ENCODE measurements at places on chromosomes 12 and 14.

DNA sequence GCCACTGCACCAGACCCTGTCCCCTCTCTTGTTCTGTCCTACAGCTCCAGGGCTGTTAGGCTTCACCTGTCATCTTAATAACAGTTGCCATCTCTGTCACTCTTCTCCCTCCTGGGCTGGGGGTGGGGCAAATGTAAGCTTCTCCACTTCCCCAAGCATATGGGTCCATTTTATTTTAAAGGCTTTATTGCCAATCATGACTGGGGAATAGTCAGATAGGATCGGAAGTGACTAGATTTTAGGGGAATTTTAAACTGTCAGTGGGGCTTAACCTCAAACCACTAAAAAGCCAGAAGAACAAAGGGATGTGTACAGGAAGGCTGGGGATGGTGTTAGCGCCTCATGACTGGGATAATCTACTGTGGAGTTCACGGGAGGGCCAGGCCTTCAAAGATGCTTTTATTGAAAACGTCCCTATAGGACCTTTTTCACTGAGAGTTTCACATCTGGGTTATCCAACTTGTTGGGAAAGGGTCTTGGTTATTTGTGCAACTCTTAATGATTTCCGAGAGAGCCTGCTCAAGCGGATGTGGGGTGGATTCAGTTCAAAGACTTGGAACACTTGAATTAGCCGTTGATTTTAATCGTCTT, 41.6 kb downstream of the CHST11 start:
- DNase-seq, result no peak

GRCh38 chr12:49043856-49044258, 16.7 kb downstream of the KMT2D start:
- peak; percentile 21 for DNase-seq

- DNase-seq, result no peak
These were observed 19.2 kb upstream of the CORO1C start for GRCh38 chr12:108750526-108750925.

DNA sequence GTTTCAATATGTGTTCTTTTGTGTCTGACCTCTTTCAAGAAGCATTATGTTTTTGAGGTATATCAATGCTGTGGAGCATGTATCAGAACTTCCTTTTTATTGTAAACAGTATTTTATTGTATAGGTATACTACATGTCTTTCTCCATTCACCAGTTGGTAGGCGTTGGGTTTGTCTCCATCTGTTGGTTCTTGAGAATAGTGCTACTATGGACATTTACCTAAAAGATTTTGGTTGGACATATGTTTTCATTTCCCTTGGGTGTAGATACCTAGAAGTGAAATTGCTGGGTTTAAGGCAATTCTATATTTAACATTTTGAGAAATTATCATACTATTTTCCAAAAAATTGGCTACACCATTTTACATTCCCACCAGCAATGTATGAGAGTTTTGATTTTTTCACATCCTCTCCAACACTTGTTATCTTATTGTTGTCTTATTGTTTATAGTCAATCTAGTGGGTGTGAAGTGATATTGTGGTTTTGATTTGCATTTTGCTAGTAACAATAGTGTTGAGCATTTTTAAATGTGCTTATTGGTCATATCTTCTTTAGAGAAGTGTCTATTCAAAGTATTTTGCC, 409.2 kb downstream of the IPO8 start:
- DNase-seq, result peak; percentile 4

DNA sequence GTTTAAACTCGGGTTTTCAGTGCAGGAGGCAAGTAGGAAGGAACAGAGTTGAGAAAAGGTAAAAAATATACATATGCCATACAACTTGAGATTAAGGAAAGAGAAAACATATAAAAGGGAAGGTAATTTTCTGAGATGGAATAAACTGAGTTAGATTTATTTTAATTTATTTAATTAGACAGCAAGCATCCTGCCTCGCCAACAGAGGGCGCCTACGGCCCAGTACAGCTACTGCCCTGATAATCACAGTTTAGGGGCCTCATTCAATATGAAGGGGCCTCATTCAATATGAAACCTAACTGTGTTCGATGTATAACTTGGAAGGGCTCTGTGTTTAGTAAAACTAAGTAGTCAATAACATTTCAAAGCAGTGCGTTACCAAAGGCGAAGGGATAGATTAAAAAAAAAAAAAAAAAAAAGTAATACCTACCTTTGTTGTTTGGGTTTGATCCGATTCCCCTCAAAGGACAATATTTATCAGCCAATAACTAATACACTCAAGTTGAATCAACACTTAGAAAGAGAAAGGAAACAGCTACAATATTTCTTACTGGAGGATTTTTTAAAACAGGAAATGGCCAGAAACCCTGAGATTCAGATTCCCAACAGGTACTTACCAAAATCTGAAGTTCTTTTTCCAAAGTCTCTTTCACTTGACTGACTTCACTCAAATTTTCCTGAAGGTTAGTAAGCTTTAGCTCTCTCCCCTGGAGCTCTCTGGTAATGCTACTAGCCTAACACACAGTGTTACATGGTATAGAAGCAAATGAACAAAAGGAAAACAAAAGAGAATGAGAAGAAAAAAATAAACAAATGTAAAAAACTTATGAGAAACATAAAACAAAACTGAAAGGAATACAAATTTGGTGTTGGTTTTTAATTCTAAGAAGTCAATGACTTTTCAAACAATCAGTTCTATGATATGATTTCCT, 70.0 kb upstream of the VPS33A start:
- peak; percentile 32 for DNase-seq

GRCh38 chr14:102690509-102691286, 86.6 kb upstream of the TRAF3 start:
- no peak for DNase-seq

- no peak for DNase-seq
These were observed 5.9 kb downstream of the C12orf71 start for GRCh38 chr12:27076468-27076867.

DNA sequence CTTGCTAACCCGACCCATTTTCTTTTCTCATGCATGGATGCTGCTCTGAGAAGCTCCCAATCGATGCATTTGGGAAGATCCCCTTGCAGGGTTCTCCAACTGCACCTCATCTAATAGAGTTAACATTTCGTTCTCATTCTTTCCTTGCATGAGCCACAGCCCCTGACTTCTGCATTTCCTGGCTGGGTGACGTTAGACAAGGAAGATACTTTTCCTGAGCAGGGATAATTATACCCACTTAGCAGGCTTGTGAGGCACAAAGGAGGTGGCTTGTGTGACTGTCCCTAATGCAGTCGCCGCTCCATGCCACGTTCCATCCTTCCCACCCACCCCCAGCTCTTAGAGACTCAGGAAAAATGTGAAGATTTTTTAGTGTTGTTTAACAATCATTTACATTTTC, 195.1 kb downstream of the CHST11 start:
- DNase-seq, result no peak
